Activated naive CD4-positive, alpha-beta T cell treated with Interleukin-2 at 50 U/mL for 16 hours (primary cell): ENCODE measurements at places on chromosomes 13 and 19.

DNA sequence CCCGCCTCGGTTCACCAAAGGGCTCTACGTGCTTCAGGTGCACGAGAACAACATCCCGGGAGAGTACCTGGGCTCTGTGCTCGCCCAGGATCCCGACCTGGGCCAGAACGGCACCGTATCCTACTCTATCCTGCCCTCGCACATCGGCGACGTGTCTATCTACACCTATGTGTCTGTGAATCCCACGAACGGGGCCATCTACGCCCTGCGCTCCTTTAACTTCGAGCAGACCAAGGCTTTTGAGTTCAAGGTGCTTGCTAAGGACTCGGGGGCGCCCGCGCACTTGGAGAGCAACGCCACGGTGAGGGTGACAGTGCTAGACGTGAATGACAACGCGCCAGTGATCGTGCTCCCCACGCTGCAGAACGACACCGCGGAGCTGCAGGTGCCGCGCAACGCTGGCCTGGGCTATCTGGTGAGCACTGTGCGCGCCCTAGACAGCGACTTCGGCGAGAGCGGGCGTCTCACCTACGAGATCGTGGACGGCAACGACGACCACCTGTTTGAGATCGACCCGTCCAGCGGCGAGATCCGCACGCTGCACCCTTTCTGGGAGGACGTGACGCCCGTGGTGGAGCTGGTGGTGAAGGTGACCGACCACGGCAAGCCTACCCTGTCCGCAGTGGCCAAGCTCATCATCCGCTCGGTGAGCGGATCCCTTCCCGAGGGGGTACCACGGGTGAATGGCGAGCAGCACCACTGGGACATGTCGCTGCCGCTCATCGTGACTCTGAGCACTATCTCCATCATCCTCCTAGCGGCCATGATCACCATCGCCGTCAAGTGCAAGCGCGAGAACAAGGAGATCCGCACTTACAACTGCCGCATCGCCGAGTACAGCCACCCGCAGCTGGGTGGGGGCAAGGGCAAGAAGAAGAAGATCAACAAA, 2.6 kb downstream of the PCDH17 start:
- no peak for DNase-seq

GRCh38 chr13:75749407-75749806, 113.3 kb downstream of the LMO7 start:
- no peak for DNase-seq

GRCh38 chr13:66425741-66426140, 804.4 kb downstream of the PCDH9 start:
- DNase-seq, result no peak

DNA sequence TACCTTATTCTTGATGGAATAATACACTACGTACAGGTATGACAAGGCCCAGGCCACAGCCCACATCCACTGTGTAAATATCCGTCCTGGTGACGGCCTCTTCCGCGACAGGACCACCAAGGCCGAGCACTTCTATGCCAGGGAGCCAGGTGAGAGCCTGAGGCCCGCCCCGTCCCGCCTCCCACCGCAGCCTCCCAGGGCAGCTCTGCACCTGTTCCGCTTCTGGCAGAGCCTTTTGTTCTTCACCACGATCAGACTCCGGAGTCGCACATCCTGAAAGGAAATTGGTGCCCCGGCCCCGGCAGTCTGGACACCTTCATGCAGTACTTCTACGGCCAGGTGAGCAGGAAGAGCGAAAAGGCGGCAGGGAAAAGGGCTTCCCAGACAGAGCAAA, 10.6 kb upstream of the ZNF358 start:
- no peak for DNase-seq

- DNase-seq, result no peak
Measured at GRCh38 chr13:27182844-27183497, 11.4 kb upstream of the USP12 start.

- DNase-seq, result no peak
Measured at GRCh38 chr13:109394311-109394988, 391.9 kb downstream of the IRS2 start.

GRCh38 chr19:44757057-44757734, 8.7 kb downstream of the BCL3 start:
- no peak for DNase-seq

- DNase-seq, result no peak
Measured at GRCh38 chr13:40996426-40997092, 22.6 kb downstream of the ELF1 start.

- DNase-seq, result no peak
Measured at GRCh38 chr13:40438022-40438680, 228.3 kb downstream of the FOXO1 start.

DNA sequence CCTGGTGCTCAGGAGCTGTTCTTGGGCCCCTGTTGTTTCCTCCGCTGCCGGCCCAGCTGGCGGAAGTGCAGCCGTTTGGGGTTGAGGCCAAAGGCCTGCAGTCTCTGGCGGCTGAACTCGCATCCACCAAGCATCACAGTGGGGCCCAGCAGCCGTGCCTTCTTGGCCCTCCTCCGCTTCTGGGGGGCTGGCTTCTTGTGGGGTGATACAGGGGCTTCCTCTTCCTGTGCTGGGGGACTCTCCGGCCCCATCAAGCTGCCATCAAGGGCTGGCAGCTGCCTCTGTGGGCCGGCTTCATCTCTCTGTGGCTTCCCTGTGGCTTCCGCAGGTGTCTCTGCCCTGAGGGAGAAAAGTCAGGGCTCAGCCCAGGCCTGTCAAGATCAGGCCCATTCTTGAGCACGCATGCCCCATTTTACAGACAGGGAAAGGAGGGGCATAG, 10.3 kb downstream of the ATG4D start:
- DNase-seq, result peak; percentile 31

GRCh38 chr13:89455225-89455624, 1784.1 kb downstream of the SLITRK5 start:
- DNase-seq, result no peak

DNA sequence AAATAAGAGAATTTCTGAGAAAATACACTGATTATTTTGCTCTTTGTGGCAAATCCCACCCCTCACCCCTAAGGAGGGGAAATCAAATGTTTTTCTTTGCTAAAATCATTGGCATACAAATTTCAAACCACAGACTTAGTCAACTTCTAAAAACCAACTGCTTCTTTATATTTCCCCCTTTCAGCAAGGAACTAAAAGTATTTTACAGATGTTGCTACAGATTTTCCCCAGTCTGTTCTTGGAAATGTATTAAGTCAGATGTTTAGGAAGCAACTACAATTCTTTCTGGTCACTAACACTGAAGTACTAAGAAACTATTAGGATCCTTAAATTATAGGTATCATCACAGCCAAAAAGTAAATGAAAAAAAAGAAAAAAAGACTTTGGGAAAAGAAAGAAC, 6.9 kb downstream of the MTMR6 start:
- DNase-seq, result no peak

GRCh38 chr19:39838569-39838968, 4.6 kb upstream of the DYRK1B start:
- no peak for DNase-seq

GRCh38 chr19:18967358-18968146, 26.5 kb upstream of the HOMER3 start:
- DNase-seq, result no peak

- no peak for DNase-seq
Measured at GRCh38 chr13:23808803-23809202, 80.4 kb downstream of the MIPEP start.

- DNase-seq, result no peak
Measured at GRCh38 chr13:111265701-111266035, 54.8 kb upstream of the TEX29 start.

- no peak for DNase-seq
Measured at GRCh38 chr19:49338691-49339300, 3.6 kb downstream of the CD37 start.

GRCh38 chr19:29983568-29983967, 41.5 kb downstream of the URI1 start:
- no peak for DNase-seq

- no peak for DNase-seq
Measured at GRCh38 chr13:48866249-48866648, 109.5 kb upstream of the FNDC3A start.

DNA sequence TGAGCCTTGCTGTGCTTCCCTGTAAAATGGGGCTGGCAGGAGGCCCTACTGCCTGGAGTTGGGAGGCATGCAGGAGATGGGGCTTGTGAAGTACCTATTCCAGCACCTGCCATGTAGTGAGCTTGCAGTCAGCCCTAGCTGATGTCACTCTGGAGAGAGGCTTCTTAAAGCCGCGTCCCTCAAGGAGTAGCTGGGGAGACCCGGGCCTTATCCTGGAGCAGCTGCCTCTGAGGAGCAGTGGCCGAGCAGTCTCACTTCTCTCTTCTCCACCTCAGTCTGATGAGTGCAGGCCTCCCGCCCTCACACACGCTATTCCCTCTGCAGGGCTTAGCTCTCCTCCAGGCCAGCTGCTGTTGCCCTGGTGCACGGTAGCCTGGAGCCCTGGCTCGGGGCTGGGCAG, 18.0 kb downstream of the CLASRP start:
- DNase-seq, result no peak

DNA sequence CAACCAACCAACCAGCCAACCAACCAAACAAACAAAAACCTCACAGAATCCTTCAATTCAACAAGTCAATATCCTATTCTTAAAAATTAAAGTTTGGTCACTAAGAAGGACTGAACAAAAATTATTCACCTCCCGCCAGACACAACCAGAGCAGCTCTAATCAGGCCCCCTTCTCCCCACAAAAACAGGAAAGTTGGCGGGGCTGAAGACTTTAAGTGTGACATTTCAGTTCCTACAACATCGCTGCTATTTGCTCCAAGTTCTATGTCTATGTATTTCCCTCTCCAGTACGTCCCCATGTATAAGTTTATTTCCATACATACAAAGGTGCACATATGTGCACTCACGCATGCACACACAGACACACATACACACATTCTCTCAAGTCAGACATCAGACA, 32.8 kb upstream of the STK24 start:
- DNase-seq, result no peak

- DNase-seq, result no peak
Measured at GRCh38 chr13:89315287-89315686, 1644.1 kb downstream of the SLITRK5 start.

GRCh38 chr13:78241278-78241919, 322.8 kb upstream of the EDNRB start:
- DNase-seq, result no peak

- DNase-seq, result no peak
Measured at GRCh38 chr13:74423434-74423833, 289.2 kb upstream of the KLF12 start.

- DNase-seq, result no peak
Measured at GRCh38 chr19:39738814-39739213, 985 bp upstream of the CLC start.

- peak; percentile 75 for DNase-seq
Measured at GRCh38 chr13:74134777-74135325, 647 bp upstream of the KLF12 start.

GRCh38 chr19:52188822-52189734, 774 bp upstream of the PPP2R1A start:
- no peak for DNase-seq

GRCh38 chr13:114166381-114167131, 12.5 kb upstream of the CFAP97D2 start:
- no peak for DNase-seq

DNA sequence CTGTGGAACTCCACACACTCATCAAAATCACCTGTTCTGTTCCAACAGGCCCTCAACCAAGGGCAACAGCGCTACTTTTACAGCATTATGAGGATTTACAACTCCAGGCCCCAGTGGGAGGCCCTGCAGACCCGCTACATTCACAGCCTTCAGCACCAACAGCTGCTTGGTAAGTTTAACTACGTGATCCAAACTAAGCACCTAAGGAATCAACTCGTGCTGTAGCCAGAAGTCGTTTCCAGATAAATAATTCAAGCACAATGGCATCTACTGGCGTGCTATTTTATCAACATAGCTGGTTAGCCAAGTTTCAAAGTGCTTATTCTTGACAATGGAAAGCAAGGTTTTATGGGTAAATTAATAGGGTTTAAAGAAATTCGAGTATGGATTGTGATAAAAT, 5.3 kb downstream of the FAM216B start:
- no peak for DNase-seq

DNA sequence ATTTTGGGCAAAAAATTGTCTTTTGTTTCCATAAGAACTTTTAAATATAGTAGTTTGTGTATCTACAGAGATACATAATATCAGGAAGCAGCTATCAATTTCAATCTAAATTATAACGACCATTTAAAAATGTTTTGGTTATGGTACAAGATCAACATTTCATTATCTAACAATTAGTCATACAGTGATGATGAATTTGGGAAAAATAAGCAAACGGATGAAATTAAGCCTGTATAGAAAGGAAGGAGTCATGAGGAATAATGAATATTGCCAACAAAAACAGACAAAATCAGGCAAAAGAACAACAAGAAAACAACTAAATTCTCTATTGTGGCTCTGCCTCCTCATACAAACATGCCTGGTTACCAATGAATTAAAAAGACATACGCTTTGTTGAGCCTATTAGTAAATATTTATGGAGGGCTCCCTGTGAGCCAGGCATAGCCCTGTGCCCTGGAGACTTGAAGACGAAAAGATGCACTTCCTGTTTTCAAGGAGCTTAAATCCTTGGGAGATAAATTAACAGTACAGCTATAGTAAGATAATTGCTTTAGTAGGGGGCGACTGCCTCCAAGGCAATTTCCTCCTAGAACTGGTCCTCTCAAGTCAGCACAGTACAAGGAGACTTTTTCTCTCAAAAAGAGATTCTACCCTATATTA, 73.0 kb downstream of the NALCN start:
- no peak for DNase-seq

DNA sequence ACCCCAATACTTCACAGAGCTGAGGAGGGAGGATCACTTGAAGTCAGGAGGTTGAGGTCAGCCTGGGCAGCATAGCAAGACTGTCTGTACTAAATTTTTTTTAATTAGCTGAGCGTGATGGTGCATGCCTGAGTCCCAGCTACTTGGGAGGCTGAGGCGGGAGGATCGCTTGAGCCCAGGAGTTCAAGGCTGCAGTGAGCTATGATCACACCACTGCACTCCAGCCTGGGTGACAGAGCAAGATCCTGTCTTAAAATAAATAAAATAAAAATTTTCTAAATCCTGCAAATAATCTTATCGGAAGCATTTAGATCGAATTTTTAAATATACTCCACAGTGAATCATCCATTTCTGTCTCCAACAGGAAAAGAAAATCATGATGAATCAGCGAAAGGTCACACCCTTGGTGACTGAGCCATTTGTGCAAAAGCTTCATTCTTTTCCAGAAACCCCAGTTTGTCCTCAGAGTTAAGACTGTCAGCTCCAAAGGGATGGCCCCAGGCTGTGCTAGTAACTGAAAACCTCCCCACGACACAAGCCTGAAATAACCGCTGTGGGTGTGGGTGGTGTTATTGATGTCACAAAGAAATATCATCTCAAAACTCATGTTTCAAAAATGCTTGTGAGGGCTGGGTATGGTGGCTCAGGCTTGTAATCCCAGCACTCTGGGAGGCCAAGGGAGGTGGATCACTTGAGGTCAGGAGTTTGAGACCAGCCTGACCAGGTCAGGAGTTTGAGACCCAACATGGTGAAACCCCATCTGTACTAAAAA, 167.6 kb downstream of the PTPRS start:
- DNase-seq, result no peak

DNA sequence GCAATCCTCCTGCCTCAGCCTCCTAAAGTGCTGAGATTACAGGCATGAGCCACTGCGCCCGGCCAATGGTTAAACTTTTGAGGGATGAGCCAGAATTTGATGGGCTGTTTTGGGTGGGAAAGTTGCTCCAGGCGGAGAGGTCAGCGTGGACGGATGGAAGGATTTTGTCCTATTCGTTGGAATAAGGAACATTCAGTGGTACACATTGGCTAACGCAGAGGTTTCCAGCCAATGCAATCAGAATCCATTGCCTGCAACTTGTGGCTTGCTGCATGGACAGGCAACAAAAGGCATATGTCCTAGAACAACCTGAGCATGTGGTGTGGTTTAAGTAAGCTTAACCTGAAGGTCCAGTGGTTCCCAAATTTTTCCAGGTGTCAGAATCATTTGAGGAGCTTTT, 35.5 kb upstream of the C1QTNF9 start:
- DNase-seq, result no peak

GRCh38 chr13:49836516-49836915, 44.0 kb upstream of the KPNA3 start:
- DNase-seq, result no peak
